Endodermal cell (in vitro differentiated cells): ENCODE measurements at places on chromosomes 6 and 20. TPM values are rescaled to one million over a fixed set of nuclear protein-coding genes. Genes with fewer than 3 reads are reported as not detected.
A peak's percentile ranks its signal among the peaks of the same experiment; 100 is the strongest.

DNAH8 gene
- total RNA-seq = not detected in 3 replicates

GRCh38 chr6:127518710-127519468 is at the start of gene MTCL3:
Gene MTCL3, minus strand, starts transcription at chr6:127519335.
- H3K27ac ChIP-seq = peak within 1 kb of the TSS; percentile 100
- H3K36me3 ChIP-seq = no peaks in the 10 kb centered on the region
- H3K27me3 ChIP-seq = peaks cover 51% of the 10 kb centered on the region
- no peaks in the 10 kb centered on the region for H3K4me1 ChIP-seq

FOXO3 gene
- total RNA-seq = 20.3 and 21.6 TPM in 2 replicates

GRCh38 chr6:16403831-16404230 is 165.4 kb downstream of the GMPR start:
- H3K36me3 ChIP-seq = no peaks in the 10 kb centered on the region
- H3K4me1 ChIP-seq = no peaks in the 10 kb centered on the region
- H3K27me3 ChIP-seq = no peaks in the 10 kb centered on the region
- no peak overlapping the region for H3K4me3 ChIP-seq
- DNase-seq = no peak

DNA sequence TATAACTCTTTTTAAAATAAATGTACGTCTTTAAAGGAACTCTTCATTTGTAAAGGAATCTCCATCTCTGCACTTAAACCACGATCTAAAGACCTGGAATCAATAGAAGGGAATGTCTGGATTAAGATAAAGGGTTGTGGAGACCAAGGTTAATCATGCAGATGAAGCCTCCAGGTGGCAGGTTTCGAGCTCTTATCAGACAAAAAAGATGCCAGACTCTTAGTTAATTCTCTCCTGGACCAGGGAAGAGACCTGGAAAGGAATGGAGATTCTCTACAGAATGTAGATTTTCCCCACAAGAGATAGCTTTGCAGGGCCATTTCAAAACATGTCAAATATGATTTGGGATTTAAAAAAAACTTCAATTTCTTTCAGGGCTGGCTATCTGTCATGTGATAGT is 71.5 kb upstream of the SSTR4 start:
- H3K36me3 ChIP-seq = no peaks in the 10 kb centered on the region
- H3K27me3 ChIP-seq = no peaks in the 10 kb centered on the region
- H3K27ac ChIP-seq = no peak overlapping the region
- DNase-seq = peak; percentile 57

OR5V1 gene
- not detected in 3 replicates for total RNA-seq
